ENCODE measurements at places on chromosomes 2 and 18.

DNA sequence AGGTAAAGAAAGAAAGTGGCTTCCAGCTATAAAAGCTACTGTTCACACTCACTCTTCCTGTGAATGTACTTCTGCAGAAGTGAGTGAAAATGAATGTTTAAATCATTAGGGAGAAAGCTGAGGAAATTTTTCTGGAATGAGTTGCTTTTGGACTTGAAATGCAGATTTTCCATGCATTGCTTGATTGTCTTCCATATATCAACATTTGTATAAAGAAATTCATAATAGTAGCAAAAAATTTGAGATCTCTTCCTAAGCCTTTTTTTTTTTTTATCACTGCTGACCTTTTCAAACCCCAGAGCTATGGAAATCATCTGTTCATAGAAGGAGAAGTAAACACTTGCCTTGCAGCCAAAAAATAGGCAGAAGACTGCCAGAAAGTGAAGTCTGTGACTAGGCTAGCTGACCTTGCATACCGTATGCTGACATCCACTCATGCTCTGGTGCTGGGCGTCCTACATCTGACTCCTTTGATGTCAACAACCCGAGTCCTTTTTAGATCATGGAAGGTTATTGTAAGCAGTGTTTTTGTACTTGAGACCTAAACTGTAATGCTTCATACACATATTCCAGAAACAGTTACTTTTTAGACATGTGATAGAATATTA lies 154.5 kb upstream of the RASGRP3 start:
- no peak for DNase-seq

DNA sequence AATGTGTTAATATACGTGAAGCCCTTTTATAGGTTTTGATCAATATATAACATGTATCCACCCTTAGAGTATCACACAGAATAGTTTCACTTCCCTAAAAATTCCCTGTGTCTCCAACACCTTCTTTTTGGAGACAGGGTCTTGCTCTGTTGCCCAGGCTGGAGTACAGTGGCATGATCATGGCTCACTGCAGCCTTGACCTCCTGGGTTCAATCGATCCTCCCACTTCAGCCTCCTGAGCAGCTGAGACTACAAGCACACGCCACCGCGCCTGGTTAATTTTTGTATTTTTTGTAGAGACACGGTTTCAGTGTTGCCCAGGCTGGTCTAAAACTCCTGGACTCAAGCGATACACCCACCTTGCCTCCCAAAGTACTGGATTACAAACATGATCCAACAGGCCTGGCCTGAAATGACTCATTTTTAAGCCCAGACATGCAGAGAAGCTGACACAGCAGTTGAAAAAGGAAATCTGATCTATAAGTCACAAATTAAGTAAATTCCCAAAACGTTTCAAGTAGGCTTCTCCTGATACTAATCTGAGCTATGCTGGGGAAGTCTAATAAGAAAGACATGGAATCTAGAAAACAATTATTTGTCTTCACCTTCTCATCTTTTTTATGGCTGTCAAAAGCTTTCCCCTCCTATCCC lies 2.9 kb downstream of the DUSP11 start:
- DNase-seq: no peak

DNA sequence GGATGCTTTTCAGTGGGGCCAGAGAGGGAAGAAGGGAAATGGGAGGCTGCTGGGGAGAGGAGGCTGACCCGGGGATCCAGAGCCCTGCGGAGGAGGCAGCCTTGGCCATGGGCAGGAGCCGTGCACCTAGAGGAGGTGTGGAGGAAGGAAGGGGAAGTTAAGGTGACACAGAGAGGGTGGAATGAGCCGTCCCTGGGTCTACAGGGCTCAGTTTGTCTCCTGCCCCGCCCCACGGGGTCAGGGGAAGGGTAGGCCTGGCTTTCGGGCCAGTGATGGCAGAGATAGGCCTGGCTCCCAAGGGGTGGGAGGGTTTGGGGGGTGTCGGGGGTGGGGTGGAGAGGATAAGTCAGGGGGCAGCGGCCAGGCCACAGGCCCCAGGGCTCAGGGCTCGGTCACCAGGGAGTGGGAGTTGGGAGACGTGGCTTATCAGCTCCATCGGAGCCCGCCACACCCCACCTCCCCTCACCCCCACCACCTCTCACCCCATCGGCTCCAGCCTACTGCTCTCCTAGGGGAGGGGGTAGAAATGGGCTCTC lies 39.5 kb upstream of the NOTO start:
- no peak for DNase-seq

GRCh38 chr2:120036145-120036544 lies 23.3 kb downstream of the EPB41L5 start:
- no peak for DNase-seq

DNA sequence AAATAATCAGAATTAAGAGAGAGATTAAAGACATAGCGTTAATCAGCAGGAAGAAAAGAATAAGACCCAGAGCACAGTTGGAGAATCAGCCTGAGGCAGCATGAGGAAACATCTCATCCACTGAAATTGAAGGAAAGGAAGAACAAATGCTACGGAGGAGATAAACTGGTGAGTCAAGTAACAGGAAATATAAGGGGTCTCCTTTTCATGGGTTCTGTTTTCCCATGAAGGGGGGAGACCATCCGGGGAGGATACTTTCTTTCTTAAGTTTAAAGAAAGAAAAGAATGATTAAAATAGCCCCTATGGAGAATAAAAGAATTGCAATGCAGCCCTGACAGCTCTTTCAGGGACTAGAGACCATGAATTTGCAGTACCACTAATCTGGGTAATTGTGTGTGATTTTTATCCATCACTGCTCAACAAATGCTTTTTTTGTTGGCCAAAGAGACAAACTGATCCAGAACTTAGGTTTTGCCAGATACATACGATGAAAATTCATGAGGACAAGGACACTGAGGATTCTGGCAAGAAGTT lies 17.7 kb downstream of the ROCK2 start:
- DNase-seq: no peak

DNA sequence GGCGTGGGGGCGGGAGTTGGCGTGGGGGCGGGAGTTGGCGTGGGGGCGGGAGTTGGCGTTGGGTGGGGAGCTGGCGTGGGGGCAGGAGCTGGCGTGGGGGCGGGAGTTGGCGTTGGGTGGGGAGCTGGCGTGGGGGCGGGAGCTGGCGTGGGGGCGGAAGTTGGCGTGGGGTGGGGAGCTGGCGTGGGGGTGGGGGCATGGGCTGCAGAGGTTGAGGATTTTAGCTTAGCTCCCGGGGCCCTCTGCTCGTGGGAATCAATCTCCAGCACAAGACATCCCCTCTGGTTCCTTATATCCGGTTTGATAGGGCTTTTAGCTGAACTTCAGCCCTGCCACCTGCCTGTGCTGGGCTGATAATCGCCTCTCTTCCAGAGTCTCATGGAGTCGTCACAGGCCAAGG lies 177.0 kb downstream of the LDLRAD4 start:
- DNase-seq: no peak

DNA sequence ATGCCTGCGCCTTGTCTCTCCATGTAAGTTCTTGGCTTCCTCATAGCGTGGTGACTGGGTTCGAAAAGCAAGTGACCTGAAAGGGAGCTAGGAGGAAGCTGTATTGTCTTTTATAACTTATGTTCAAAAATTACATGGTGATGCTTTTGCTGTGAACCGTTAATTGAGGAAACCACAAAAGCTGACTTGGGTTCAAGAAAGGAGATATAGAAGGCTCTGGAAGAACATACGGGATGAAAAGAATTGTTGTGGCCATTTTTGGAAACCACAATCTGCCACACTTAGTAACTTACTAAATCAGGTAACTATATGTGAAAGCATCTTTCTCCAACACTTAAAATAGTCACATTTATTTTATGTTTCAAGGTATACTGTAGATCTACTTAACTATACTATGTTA lies 177.0 kb upstream of the RBMS1 start:
- no peak for DNase-seq

DNA sequence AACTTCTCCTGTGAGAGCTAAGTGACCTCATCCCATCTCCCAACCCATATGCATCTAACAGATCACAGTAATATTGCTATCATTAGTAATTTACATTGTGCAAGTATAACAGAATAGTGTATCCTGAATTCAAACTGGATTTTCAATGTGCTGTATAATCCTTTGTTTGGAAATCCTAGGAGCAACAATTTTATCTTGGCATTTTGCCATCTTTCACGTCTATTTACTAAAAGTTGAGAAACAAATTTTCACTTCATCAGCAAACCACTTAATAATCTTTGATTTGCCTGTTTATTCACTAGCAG lies 3.8 kb downstream of the HNRNPLL start:
- DNase-seq: no peak

DNA sequence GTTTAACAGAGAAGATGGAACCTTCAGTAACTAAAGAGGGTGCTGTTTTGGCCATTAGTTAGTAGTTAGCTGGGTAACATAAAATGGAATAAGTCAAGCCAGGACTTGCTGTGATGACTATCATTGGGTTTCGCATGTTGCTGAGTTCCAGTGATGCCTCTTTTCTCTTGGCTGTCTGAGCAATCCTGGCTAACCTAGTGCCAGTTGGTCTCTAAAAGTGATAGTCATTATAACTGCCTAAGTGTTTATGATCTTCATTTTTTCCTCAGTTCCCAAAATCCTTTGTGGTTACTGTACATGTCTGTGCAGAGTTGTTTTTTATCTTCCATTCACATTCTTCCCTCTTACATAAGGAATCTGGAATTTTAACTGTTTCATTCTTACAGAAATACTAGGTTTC lies 33.4 kb downstream of the WDR43 start:
- no peak for DNase-seq

DNA sequence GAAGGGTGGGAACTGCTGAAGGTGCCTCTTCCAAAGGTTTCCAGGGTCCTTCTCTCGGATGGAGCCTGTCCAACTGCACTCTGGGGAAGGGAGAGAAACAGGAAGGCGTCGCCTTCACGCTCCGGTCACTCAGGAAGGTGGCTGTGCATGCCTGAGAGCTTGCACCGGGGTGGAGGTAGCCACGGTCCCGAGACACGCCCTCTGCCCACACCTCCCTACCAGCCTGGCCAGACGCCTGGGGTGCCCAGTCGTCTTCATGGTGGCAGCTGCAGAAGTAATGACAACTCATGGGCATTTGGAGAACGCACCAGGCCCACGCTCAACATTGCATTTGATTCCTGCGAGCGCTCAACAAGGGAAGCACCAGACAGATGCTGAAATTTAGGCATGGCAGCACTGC lies 59.9 kb downstream of the ADNP2 start:
- no peak for DNase-seq

- no peak for DNase-seq
These were observed 72.0 kb upstream of the CTAGE1 start for GRCh38 chr18:22489704-22490103.

- no peak for DNase-seq
These were observed 484.7 kb upstream of the NRP2 start for GRCh38 chr2:205197468-205198139.

DNA sequence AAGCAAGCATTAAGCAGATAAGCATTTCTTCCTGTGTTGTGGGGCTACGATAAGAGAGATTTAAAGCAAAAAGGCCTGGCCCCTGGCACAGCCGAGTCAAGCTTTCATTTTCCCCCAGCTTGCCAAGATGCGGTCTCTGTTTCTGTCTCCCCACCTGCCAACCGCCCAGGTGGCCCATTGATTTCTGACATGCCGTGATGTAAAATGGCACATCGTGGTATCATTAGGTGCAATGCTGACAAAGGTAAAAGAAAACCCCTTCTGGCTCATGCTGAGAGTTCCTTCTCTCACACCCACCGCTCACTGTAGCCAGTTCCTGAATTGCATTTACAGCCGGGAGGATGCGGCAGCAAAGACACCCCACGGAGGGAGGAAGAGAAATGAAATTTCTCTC lies 62.8 kb downstream of the BOD1L2 start:
- no peak for DNase-seq

DNA sequence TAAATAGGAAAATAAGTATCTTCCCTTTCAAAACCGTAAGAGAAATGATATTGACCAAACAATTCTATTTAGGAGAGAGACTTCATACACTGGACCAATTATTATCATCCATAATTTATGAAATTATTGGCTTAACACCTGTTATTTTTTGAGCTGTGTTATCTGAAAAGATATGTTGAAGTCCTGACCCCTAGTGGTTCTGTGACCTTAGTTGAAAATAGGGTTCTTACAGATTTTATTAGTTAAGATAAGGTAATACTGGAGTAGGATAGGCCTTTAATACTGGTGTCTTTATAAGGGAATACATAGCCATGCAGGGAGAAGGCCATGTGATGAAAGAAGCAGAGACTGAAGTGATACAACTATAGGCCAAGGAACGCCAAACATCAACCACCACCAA lies 659.6 kb downstream of the DCC start:
- DNase-seq: no peak

DNA sequence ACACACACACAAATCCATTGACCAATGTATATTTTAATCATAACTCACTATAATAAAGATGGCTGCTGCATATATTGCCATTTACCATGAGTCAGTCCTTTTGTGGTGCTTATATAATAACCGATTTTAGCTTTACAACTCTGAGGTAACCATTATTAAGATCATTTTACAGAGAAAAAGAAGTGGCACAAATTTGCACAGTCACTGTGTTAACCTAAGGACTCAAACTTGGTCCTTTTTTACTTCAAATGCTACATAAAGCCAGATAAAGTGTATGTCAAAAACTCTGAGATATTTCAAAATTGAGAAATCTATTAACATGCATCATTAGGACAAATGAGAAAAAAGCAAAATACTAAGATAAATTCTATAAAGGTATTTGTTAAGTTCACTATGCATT lies 923.7 kb downstream of the NRXN1 start:
- DNase-seq: no peak

- DNase-seq: no peak
These were observed 48.6 kb downstream of the UGGT1 start for GRCh38 chr2:128139624-128140023.

- DNase-seq: peak; percentile 27
These were observed 510.3 kb downstream of the PLCL1 start for GRCh38 chr2:198314559-198315153.

DNA sequence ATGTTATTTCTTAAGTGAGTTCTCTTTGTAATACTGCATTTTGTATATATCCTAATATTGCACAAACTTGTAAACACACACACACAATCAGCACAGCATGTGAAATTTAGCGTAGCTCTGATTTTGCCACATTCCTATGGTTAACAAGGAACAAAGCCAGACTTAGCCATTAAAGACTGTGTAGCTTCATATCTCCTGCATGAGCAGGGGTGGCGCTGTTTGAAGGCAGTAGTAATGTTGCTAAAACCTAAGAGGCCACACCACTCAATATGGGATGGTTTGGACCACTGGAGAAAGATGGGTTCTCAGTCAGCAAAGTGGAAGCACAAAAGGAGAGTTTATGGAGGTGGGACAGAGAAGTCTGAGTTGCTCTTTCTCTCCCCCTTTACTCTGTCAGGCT lies 61.1 kb upstream of the RND3 start:
- peak; percentile 29 for DNase-seq

- DNase-seq: peak; percentile 13
These were observed 1337.6 kb upstream of the SLC39A10 start for GRCh38 chr2:194319222-194319992.

DNA sequence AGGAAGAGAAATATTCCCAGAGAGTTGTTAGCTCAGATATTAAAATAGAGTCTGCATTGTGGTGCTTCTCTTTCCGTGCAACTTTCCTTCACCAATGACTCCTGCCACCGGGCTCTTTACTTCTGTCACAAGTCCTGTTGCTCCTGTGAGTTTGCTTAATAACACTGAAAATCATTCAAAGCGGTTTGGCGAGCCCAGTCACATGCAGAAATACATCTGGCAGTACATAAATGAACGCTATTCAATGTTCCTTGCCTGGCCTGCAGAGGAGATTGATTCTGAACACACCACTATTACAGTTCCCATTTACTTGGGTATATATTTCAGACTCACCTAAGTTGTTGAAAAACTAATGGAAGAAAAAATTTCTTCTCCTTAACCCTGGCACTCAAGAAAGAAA lies 276.6 kb downstream of the ZNF521 start:
- DNase-seq: no peak

- no peak for DNase-seq
These were observed 88.0 kb upstream of the RTN4 start for GRCh38 chr2:55138014-55138881.

GRCh38 chr2:9221223-9221622 lies 14.6 kb downstream of the ASAP2 start:
- no peak for DNase-seq
